ENCODE measurements at places on chromosomes 6 and 20. TPM values are rescaled to one million over a fixed set of nuclear protein-coding genes. Genes with fewer than 3 reads are reported as not detected.
A peak's percentile ranks its signal among the peaks of the same experiment; 100 is the strongest.

Gene DSP
- 3.0 TPM for total RNA-seq

DNA sequence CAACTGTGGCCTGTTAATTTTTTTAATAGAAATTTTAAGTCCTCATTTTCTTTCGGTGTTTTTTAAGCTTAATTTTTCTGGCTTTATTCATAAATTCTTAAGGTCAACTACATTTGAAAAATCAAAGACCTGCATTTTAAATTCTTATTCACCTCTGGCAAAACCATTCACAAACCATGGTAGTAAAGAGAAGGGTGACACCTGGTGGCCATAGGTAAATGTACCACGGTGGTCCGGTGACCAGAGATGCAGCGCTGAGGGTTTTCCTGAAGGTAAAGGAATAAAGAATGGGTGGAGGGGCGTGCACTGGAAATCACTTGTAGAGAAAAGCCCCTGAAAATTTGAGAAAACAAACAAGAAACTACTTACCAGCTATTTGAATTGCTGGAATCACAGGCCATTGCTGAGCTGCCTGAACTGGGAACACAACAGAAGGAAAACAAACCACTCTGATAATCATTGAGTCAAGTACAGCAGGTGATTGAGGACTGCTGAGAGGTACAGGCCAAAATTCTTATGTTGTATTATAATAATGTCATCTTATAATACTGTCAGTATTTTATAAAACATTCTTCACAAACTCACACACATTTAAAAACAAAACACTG, 10.1 kb downstream of the HFE start:
- no peak for DNase-seq

DNA sequence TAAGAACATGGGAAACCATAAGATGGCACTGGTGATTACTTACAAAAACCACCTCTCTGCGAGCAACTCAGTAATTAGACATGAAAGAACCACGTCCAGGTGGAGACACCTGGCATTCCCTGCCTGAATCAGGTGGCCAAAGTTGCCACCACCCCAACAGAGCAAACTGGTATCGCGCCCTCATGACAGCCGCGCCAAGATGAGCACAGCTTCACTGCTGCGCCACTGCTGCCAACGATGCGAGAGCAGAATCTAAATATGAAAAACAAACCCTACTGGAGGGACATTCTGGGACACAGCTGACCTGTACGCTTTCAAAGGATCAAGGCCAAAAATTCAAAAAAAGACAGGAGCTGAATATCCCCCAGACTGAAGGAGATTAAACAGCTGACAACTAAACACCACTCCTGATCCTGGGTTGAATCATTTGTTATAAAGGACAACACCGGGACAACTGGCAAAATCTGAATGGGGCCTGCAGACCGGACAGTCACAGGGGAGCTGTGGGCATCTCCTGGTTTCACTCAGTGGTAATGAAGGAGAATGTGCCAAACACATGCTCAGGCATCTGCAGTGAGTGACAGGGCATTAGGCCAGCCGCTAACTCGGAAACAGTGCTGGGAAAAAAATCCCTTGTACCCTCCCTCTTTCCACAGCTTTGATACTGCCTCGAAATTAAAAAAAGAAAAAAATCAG, 17.4 kb downstream of the CST7 start:
- DNase-seq: no peak

DNA sequence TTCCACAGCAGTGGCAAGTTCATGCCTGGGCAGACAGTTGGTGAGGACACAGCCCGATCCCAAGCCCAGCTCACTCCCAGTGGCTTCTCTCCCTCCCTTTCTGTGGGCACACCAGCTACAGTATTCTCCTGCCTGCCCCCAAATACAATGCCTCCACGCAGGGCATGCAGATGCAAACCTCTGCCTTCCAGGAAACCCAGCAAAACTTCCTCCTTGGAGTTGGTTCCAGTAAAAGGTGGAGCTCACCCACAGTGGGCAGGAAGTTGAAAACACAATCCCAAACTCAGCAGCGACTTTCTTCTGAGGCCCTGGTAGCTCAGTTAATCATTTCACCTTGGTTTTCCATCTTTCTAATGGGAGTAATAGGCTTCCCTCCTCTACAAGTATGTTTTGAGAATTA, 93.7 kb downstream of the LY86 start:
- no peak for DNase-seq

GRCh38 chr6:107284805-107285204, 169.5 kb upstream of the BEND3 start:
- no peak for DNase-seq

GRCh38 chr20:32524829-32525501, 60.2 kb downstream of the NOL4L start:
- peak; percentile 87 for DNase-seq

DNA sequence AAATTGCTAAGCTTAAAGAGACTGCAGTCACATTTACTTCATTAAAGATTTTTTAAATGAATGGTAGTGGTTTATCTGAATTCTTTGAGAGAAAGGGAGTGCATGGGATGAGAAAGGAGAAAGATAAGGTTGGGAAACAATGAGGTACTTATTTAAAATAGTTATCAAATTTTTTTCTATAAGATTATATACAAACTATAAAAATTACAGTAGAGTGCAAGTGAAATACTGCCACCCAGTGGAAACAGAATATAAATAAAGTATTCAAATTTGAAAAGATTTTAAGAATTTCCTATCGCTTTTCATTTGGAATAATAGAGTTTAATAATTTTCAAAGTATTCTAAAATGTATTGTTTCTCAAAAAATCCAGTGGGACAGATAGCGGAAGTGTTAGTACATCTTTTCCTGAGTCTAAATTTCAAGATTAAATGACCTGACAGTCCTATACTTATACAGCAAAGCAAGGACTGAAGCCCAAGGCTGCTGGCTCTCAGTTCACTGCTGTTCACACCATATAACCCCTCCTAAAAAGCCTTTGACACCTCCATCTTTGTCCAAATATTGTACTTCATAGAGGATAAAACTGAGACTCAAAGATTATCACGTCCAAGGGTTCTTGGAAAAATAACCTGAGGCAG, 31.1 kb downstream of the EPM2A start:
- DNase-seq: no peak

Data from posterior vena cava (tissue), 2 donors.